ENCODE measurements at places on chromosomes 3 and 15.

DNA sequence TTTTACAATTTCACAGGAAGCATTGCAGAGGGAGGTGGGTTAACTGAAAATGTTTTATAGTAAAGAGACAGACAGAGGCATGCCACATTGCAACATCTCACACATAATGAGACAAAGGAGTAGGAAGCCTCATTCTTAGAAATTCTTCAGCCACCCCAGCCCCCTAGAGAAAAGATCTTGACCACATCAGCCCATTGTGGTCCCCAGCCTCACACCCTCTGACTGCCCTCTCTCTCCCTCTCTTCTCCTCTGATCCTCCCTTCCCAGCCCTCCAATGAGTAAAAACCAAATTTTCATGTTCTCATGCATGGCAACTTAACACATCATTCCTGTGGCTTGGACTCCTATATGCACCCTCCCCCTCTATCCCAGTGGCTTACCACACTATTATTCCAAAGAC lies 174.1 kb downstream of the UACA start:
- no peak for DNase-seq

GRCh38 chr3:179563271-179563783 lies 601 bp downstream of the ACTL6A start:
- DNase-seq = peak; percentile 73

DNA sequence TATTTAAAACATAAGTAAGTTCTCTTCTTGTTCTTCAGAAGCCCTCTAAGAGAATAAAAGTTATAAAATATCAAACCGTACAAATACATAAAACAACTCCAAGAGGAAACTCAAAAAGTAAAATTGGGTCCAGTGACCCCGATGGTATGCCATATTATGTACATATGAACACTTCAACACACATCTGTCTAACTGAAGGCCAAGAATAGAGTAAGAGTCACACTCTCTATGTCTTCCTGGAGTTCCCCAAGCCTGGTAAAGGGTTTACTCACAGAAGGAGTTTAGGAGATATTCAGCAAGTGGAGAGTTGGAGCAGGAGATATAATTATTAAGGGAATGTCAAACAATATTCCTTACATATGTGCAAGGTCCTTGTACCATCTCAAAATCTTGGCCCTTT lies 101.3 kb upstream of the EIF1B start:
- DNase-seq = no peak

GRCh38 chr3:146339349-146339748 lies 88.4 kb upstream of the PLSCR4 start:
- DNase-seq = no peak

Data from activated naive CD4-positive, alpha-beta T cell treated with anti-CD3 and anti-CD28 coated beads, Interleukin-2, amount 50 U/mL, for 16 hours (primary cell).